Esophagus squamous epithelium (tissue), 5 donors: ENCODE measurements at places on chromosomes 7 and 10.

- no peak for DNase-seq
Observed at GRCh38 chr10:3838460-3839437, 53.7 kb upstream of the KLF6 start.

DNA sequence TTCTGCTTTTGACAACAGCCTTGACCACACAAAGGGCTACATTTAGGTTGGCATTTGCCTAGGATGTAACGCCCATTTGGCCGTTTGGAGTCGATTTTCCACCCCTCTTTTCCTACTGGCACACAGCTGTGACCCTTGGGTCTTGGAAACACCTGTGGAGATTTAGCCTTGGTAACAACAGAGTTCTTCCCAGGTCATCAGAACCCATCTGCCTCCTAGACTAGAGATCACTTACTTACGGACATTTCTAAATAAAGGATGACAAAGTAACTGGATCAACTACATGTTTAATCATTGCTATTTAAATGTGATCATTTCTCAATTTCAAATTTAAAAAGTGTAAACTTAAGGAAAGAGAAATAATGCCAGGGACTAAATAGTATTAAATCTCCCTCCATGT lies 42.0 kb upstream of the SVIL start:
- DNase-seq = no peak

DNA sequence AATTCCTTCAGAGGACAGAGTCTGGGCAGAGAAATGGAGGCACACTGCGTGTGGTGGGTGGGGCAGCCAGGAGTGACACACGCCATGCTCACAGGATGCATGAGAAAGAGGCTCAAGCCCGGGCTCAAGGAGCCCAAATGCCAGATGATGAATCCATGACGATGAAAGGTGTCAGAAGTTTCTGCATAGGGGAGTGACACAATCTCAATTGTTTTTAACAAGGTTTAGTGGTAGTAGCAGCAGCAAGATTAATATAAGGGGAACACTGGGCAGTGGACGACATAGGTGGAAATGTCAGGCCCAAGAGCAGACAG lies 126.1 kb downstream of the TNS3 start:
- no peak for DNase-seq

GRCh38 chr7:35389636-35390035 lies 135.7 kb upstream of the TBX20 start:
- DNase-seq = no peak

DNA sequence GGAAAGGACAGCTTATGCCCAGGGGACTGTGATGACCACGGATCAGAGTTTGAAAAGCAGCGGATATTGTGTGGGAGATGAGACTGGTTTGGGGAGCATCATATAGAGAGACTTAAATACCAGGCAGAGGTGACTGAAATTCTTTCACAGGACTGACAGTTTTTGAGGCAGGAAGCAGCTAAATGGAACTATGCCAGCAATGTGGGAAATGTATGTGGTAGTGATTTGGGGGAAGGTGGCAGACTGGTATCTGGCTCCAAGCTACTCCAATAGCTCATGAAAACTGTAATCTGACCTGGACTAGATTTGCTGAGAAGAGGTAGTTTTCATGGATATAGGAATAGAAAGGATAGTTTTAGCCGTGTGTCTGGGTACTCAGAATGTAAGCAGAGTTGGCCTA lies 592.6 kb downstream of the REEP3 start:
- DNase-seq = no peak

DNA sequence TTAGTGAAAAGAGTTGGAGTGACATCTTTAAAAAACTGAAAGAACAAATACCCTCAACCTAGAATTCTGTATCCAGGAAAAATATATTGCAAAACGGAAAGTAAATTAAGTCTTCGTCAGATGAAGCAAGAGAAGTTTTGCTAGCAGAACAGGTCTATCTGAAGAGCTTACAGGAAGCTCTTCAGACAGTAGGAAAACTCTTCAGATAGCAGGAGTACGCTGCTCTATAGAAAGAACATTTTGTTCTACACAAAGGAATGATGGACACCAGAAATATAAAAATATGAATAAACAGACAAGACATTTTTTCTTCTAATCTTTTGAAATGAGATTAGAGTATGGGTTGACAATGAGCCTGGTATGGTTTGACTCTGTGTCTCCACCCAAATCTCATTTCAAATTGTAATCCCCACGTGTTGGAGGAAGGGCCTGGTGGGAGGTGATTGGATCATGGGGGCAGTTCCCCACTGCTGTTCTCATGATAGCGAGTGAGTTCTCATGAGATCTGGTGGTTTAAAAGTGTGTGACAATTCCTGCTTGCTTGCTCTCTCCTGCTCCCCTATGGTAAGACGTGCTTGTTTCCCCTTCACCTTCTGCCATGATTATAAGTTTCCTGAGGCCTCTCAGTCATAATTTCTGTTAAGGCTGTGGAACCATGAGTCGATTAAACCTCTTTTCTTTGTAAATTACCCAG lies 567.3 kb downstream of the AUTS2 start:
- DNase-seq = no peak

- DNase-seq = no peak
Observed at GRCh38 chr10:43794181-43794815, 145.6 kb upstream of the ZNF32 start.

DNA sequence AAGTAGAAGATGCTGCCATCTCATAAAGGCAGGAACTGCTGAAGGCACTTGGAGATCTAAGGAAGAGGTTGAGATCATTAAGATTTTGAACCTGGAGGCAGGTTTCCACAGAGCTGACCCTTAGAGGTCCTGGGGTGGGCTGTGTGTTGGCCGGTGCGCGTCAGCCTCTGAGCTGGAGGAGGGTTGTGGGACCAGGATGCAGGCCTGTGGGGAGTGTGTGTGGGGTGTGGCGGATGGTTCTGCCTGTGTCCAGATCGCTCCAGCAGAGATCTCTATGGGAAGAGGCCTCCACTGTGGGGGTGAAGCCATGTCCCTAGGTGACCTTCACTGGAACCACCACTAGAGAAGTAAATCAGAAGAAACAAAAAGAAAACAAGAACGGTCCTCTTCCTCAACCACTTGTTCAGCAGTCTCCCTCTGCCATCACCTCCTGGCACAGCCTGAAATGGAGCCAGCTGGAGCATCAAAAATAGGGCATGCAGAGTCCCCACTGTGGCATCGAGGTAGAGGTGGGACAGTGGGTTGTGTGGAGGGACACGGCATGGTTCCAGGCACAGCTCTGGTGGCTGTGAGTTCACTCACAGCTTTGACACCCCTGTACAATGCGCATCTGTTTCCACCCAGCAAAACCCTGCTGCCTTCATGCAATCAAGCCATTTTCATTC lies 453.8 kb downstream of the TCERG1L start:
- DNase-seq = no peak
